ENCODE measurements at places on chromosomes 3 and 15. TPM values are rescaled to one million over a fixed set of nuclear protein-coding genes. Genes with fewer than 3 reads are reported as not detected.

Gene CEP19
- not detected for total RNA-seq

Gene EFHB
- total RNA-seq = 1.3 TPM

Gene GOLGA6D
- not detected for total RNA-seq

DNA sequence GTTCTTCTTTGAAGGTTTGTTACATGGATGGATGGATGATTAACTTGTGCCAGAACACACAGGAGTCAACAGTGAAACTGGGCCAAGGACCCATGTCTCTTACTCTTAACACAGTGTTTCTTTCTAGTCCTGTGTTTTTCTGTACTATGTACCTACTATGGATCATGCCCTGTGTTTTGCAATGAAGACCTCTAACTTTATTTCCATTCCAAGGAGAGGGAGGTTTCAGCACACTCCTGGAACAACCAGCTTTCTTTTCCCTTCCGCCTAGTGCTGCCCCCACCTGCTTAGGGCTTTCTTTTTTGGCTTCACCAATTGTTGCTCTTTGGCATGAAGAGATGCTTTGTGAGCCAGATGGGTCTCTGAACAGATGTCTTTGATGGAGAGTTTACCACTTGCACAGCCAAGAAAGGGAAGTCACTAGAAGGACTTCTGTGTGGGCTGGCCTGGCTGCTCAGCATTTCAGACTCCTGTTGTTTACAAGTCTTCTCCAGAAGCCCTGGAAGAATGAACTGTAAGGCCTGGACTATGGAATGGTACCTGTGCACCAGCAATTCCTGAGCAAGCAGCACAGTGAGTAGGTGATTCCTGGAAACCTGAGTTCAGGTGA, 44.5 kb downstream of the SNAPC5 start:
- no peaks in the 10 kb centered on the region for H3K4me1 ChIP-seq
- no peaks in the 10 kb centered on the region for H3K36me3 ChIP-seq
- H3K4me3 ChIP-seq = no peak overlapping the region
- peak overlapping the region; percentile 14 for H3K27ac ChIP-seq
- no peaks in the 10 kb centered on the region for H3K27me3 ChIP-seq

- DNase-seq = no peak
- H3K27me3 ChIP-seq = no peaks in the 10 kb centered on the region
- no peak overlapping the region for H3K27ac ChIP-seq
- no peaks in the 10 kb centered on the region for H3K36me3 ChIP-seq
These were observed 28.7 kb upstream of the ARIH1 start for GRCh38 chr15:72445426-72445825.

DNA sequence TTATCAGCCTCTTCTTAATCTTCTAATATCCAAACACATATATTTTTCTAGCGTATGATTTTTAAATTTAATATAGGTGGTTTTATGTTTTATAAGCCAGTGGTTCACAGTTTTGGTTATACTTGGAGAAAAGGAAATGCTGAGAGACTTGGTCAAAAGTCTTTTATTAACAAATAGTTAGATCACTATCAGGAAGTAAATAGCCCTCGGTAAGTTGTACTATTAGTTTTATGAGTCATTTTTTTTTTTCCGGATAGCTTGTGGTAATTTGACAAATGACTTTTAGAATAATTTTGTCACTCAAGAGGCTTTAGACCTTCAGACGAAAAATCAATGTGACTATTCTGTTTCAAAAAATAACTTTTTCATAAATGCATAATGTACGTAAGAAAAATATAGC, 232.2 kb upstream of the ROBO1 start:
- no peaks in the 10 kb centered on the region for H3K4me1 ChIP-seq
- no peak overlapping the region for H3K27ac ChIP-seq
- DNase-seq = no peak
- H3K4me3 ChIP-seq = no peak overlapping the region

DNA sequence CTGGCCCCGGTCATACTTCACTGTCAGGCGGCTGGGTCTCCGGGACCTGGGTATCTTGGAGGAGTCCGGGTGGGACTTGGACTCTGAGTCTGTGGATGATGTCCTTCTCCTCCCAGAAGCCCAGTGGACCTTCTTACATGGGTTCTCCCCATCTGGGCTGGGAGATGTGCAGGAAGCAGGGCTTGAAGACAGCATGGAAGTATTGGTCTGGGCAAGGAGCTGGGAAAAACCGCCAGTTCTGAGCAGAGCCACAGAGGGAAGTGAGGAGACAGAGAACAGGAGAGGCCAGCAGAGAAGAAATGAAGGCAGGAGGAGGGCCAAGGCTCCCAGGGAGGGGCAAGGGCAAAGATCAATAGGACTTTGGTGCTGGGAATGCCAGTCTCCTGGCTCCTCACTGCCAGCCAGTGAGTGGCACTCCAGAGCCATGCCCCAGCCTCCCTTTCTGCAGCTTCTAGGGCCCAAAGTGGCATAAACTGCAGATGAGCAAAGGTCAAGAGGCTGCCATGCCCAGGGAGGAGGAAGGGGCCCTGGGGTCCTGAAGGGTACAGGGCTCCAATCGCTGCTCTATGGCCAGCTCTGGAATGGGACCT, at the start of gene PPP1R14D:
Gene PPP1R14D (minus strand): TSS at position 262 of the 590 bp plus-strand sequence. CDS start 67 bp downstream, at position 195.
- no peaks in the 10 kb centered on the region for H3K36me3 ChIP-seq
- DNase-seq = no peak
- H3K27me3 ChIP-seq = no peaks in the 10 kb centered on the region

DNA sequence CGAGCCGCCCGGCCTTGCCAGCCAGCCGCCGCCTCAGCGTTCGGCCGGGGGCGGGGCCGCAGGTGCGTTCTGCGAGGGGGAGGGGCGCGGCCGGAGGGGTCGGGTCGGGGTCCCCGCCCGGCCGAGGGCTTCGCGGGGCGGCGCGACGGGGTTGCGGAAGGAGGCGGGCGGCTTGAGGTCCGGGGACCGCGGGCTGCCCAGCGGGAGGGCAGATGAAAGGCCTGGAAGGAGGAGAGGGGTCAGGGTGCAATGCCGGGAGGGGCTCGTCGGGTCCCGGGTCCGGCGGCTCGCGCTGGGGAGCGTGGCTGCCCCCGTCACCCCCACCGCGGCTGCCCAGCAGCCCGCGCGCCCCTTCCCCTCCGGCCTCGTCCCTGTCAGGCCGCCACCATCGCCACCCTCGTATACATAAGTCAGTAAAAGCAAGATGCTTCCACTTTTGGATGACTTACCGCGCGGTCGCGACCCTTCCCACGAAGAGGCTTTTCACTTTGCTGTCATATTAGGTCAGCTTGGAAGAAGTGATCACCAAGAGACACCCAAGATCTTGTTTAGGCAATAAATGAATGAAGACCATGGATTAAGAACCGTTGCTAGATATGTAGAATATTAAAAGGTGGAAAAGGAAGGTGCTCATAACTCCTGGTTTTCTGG, 620 bp upstream of the ANP32A start:
- H3K27ac ChIP-seq = peak overlapping the region; percentile 89
- peaks cover 15% of the 10 kb centered on the region for H3K4me1 ChIP-seq
- no peak for DNase-seq
- no peaks in the 10 kb centered on the region for H3K27me3 ChIP-seq
- H3K36me3 ChIP-seq = no peaks in the 10 kb centered on the region

DNA sequence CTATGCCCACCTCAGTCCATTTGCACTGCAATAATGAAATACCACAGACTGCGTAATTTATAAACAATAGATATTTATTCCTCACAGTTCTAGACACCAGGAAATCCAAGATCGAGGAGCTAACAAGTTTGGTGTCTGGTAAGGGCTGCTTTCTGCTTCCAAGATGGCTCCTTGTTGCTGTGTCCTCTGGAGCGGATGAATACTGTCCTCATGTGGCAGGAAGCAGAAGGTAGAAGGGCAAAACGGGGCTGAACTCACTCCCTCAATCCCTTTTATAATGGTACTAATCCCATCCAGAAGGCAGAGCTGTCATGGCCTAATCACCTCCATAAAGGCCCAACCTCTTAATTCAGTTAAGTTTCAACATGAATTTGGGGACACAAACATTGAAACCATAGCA, 75.3 kb downstream of the P2RY1 start:
- DNase-seq = no peak
- H3K4me1 ChIP-seq = no peaks in the 10 kb centered on the region
- H3K27ac ChIP-seq = no peak overlapping the region
- no peaks in the 10 kb centered on the region for H3K36me3 ChIP-seq

DNA sequence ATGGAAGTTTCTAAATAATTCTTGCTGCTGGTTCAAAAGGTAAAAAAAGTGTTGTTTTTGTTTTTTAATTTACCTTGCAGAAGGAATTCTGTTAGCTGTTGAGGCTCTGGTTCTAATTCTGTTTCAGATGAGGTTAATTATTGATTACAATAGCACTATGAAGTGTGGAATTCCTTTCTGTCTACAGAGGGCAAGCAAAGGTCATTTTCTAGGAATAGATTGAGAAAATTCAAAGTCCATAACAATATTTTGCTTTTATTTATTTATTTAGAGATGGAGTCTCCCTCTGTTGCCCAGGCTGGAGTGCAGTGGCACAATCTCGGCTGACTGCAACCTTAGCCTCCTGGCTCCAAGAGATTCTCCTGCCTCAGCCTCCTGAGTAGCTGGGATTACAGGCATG, 789.6 kb downstream of the GRM7 start:
- DNase-seq = no peak
- no peak overlapping the region for H3K4me3 ChIP-seq
- no peaks in the 10 kb centered on the region for H3K36me3 ChIP-seq
- no peak overlapping the region for H3K27ac ChIP-seq
- H3K27me3 ChIP-seq = no peaks in the 10 kb centered on the region

DNA sequence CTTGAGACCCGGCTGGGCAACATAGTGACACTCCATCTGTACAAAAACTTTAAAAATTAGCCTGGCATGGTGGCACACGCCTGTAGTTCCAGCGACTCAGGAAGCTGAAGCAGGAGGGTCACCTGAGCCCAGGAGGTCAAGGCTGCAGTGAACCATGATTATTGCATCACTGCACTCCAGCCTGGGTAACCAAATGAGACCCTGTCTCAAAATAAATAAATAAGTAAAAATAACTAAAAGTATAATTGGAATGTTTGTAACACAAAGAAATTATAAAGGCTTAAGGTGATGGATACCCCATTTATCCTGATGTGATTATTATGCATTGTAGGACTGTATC, 38.6 kb downstream of the MYO1E start:
- peaks cover 19% of the 10 kb centered on the region for H3K4me1 ChIP-seq
- no peak overlapping the region for H3K27ac ChIP-seq
- H3K4me3 ChIP-seq = no peak overlapping the region
- no peaks in the 10 kb centered on the region for H3K27me3 ChIP-seq
- no peak for DNase-seq
- no peaks in the 10 kb centered on the region for H3K36me3 ChIP-seq

DNA sequence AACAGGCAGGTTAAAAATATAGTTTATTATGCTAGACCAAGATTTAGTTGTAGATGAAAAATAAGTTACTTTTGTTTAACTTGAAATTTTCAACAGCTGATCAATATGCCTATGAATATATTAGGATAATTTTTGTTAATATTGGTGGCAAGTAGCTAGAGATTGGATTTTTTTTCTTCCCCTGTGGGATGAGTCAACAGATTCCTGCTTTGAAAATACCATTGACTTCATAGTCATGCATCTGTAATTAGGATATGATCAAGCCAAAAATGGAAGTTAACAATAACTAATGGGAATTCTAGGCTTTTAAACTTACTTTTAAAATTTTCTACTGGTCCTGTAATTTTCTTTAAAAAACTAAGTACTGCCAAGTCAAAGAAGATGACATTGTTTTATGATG, 211.7 kb downstream of the ZIC1 start:
- no peak overlapping the region for H3K4me3 ChIP-seq
- no peaks in the 10 kb centered on the region for H3K27me3 ChIP-seq
- H3K4me1 ChIP-seq = no peaks in the 10 kb centered on the region
- H3K27ac ChIP-seq = no peak overlapping the region
- no peaks in the 10 kb centered on the region for H3K36me3 ChIP-seq

DNA sequence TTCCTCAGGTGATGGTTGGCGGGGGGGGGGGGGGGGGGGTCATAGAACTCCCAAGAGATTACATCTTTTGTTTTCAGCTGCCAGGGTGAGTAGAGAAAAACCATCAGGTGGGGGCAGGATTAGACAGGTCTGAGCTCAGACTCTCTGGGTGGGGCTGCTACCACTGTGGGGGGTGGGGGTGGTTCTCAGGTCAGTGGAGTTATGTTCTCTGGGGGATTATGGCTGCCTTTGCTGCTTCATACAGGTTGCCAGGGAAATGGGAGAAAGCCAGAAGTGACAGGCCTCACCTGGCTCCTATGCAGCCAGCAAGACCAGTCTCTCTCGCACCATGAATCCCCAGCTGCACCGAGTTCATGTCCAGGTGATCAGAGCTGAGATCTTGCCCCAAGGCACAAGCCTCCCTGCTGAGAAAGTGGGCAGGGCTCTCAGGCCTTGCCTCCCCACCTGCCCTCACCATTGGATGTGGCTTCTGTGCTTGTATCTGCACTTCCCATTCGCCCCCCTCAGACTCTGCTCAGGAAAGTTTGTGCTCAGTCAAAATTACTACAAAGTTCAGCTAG, 828.1 kb downstream of the MCTP2 start:
- no peak for DNase-seq
- H3K27ac ChIP-seq = no peak overlapping the region
- no peaks in the 10 kb centered on the region for H3K36me3 ChIP-seq
- no peaks in the 10 kb centered on the region for H3K4me1 ChIP-seq
- no peak overlapping the region for H3K4me3 ChIP-seq

GRCh38 chr15:58865425-58865880, 68.0 kb downstream of the SLTM start:
- no peaks in the 10 kb centered on the region for H3K36me3 ChIP-seq
- H3K4me1 ChIP-seq = peaks cover 17% of the 10 kb centered on the region
- no peaks in the 10 kb centered on the region for H3K27me3 ChIP-seq
- no peak overlapping the region for H3K4me3 ChIP-seq
- peak overlapping the region; percentile 78 for H3K27ac ChIP-seq

GRCh38 chr3:152688313-152688712, 146.6 kb upstream of the P2RY1 start:
- no peak overlapping the region for H3K27ac ChIP-seq
- no peak for DNase-seq
- H3K36me3 ChIP-seq = no peaks in the 10 kb centered on the region
- H3K4me1 ChIP-seq = no peaks in the 10 kb centered on the region
- no peak overlapping the region for H3K4me3 ChIP-seq

- H3K27ac ChIP-seq = no peak overlapping the region
- H3K27me3 ChIP-seq = no peaks in the 10 kb centered on the region
- H3K4me3 ChIP-seq = no peak overlapping the region
These were observed 4.1 kb downstream of the SYNM start for GRCh38 chr15:99108993-99109392.

DNA sequence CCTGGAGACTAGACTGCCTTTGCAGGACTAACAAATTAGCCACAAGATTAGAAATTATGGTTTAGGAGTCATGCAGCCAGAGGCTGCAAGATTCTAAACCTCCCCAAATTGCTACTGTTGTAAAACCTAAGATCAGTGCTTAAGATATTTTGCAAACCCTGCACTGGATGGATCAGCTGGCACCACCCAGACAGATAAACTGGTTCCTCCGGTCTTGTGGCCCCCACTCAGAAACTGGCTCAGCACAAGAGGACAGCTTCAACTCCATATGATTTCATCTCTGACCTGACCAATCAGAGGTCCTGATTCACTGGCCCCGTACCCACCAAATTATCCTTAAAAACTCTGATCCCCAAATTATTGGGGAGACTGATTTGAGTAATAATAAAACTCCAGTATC, 19.5 kb upstream of the PXYLP1 start:
- H3K4me1 ChIP-seq = no peaks in the 10 kb centered on the region
- no peaks in the 10 kb centered on the region for H3K27me3 ChIP-seq
- no peaks in the 10 kb centered on the region for H3K36me3 ChIP-seq
